ENCODE measurements at places on chromosomes 3 and 15.

- DNase-seq = no peak
Measured at GRCh38 chr3:98991393-98991792, 89.9 kb upstream of the DCBLD2 start.

- no peak for DNase-seq
Measured at GRCh38 chr15:29822100-29822683, at the start of gene TJP1. Gene TJP1, minus strand, starts transcription at chr15:29822468. Its CDS starts 440 bp downstream, at chr15:29822028.

- no peak for DNase-seq
Measured at GRCh38 chr3:45555666-45556065, 38.9 kb upstream of the LIMD1 start.

DNA sequence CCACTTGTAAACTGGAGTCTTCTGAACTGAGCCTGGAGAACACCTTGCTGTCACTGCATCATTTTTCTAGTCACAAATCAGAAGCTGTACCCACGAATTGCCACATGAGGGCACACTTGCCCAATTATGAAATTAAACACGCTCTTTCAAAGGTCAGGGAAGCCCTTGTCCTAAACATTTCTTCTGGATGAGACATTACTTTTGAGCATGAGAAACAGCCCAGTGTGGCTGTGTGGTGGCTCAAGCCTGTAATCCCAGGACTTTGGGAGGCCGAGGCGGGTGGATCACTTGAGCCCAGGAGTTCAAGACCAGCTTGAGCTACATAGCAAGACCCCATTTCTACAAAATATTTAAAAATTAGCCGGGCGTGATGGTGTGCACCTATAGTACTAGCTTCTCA is 27.5 kb upstream of the CFAP161 start:
- peak; percentile 41 for DNase-seq

DNA sequence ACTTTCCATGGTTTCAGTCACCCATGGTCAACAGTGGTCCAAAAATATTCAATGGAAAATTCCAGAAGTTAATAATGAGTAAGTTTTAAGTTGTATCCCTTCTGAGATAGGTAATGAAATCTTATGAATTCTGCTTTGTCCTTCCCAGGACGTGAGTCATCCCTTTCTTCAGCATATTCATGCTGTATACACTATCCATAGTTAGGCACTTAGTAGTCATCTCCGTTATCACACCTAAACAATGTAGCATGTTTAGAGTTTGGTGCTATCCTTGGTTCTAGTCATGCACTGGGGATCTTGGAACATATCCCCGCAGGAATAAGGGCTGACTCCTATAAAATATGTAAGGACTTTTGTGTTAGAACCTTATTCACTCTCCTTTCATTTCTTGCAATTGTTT is 153.2 kb downstream of the UNC13C start:
- no peak for DNase-seq

- DNase-seq = no peak
Measured at GRCh38 chr3:191151653-191152052, 47.4 kb upstream of the OSTN start.

DNA sequence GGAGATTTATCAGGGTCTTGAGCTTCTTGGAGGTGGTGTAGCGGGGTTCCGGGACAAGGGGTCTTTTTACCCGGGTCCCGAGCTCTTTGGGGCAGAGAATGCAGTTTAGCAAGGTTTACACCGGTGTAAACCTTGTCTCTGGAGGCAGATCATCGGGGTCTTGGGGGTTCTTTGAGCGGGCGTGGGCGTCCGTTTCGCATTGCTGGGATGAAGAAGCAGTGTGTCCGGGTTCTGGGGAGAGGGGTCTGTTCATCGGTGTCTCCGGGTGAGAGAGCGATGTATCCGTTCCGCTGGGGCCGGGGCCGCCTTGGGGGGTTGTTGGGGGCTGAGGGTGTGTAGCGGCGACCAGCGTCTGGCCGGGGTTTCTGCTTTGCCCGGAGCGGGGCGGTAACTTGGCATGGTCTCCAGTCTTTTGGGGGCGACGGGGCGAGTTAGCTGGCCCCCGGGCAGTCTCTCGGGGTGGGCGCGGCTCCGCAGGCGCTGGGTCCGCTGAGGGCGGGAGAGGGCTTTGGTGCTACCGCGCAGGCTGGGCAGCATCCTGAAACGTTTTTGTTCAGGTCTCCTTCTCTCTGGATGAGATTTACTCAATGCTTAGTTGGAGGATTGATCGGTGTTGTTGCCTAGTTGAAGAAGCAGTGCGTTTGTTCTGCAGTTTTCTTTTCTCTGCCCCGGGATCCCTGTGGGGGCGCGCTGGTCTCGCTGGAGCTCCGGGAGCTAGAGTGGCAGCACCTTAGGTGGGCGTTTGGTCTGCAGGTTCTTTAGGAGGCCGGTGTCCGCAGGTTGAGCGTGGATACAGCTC is 843 bp downstream of the GLCE start:
- peak; percentile 40 for DNase-seq

DNA sequence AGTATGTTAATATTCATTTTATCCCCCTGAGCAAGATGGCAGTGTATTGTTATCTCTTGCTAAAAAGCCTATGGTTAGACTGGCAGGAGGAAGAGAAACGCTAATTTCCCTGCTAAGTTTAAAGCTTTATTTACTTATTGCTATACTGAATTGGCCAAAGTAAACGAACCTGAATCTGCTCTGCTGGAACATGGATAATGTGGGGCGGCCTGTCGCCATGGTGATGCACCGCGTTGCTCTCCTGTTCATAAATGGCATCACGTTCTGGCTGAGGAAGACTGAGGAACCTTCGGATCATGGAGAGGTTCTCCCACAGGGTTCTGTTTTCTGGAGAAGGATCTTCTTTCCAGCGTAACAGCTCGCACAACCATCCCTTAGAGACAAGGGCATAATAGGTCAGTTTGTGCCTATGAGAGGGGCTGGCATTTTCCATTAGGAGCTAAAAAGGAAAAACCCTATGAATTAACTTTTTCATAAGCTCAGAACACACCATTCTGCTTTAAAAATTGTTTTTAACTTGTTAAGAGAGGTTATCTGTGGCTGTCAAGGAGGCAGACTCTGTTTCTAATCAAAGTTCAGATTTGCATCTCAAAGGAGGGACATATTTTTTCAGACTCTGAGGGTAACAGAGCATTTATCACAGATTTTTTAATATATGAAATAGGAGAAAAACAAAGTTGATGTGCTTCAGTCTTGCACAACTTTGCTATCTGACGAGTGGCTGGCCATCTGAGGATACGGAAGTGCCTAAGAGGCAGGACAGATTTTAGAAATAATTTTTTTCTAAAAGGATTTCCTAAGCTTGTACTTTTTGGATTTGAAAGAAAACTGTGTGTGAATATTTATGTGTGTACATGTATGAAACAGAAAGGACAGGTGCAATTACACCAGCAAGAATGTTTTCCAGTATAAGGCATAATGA is 73.1 kb downstream of the SATB1 start:
- no peak for DNase-seq
